Hematopoietic multipotent progenitor cell treated with erythropoietin and hydrocortisone succinate and interleukin-3 and kit ligand, for 6 days (in vitro differentiated cells): ENCODE measurements at places on chromosomes 2 and 18.

DNA sequence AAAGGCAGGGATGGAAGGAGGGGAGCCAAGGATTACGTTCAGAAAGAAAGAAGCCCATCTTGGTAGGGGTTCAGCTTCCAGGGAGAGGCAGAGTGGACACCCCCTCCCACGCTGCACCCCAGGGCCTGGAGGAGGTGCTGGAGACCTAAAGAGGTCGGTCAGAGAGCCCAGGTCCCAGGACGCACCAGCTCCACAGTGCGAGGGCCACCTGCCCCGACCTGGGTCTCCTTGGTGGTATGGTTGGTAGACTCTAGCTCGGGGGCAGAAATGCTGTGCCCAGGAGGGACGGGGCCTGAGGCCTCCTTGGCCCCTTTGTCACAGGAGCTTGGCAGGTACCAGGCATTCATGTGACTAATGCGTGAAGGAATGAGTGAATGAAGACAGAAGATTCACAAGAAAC lies 87.1 kb upstream of the RAB6C start:
- no peak for DNase-seq

GRCh38 chr2:78304678-78305077 lies 720.8 kb upstream of the REG3G start:
- DNase-seq: no peak

- DNase-seq: peak; percentile 19
Measured at GRCh38 chr2:143901185-143901842, 618.6 kb downstream of the ZEB2 start.

DNA sequence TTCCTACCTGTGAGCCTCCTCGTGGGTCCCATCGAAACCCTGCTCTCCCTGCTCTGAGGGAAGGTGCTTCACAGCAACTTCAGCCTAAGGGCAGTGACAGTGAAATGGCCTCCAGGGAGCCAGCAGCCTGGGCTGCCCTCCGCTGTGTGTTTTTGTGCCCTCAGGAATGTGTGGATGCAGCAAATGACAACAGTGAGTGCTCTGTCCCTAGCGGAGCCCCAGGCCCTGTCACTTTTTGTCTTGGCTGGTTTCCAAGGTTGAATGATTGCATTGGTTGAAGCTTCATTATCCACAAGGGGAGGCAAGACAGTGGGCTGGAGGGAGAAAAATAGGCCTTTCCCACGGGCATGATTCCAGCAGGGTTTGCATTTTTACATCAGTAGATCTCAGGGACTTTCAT lies 42.9 kb downstream of the STON1 start:
- no peak for DNase-seq
